Mucosa of gallbladder (tissue), 1 donor: ENCODE measurements at places on chromosomes 11 and 22. TPM values are rescaled to one million over a fixed set of nuclear protein-coding genes. Genes with fewer than 3 reads are reported as not detected.

The OR52I2 gene
- total RNA-seq = not detected

The SRSF8 gene
- 43.6 TPM for total RNA-seq

The FAM76B gene
- total RNA-seq = 24.2 TPM

The DDTL gene
- total RNA-seq = 3.0 TPM

The MARK2 gene
- 65.0 TPM for total RNA-seq

The NTM gene
- 11.2 TPM for total RNA-seq

The GSTT2 gene
- total RNA-seq = 0.81 TPM

The SYT9 gene
- total RNA-seq = 2.1 TPM

The TBX10 gene
- total RNA-seq = 0.14 TPM

The CAPN5 gene
- 197 TPM for total RNA-seq
